ENCODE measurements at places on chromosomes 4 and X.
A peak's percentile ranks its signal among the peaks of the same experiment; 100 is the strongest.

- no peak for DNase-seq
Measured at GRCh38 chr4:85565761-85566480, 91.0 kb downstream of the ARHGAP24 start.

DNA sequence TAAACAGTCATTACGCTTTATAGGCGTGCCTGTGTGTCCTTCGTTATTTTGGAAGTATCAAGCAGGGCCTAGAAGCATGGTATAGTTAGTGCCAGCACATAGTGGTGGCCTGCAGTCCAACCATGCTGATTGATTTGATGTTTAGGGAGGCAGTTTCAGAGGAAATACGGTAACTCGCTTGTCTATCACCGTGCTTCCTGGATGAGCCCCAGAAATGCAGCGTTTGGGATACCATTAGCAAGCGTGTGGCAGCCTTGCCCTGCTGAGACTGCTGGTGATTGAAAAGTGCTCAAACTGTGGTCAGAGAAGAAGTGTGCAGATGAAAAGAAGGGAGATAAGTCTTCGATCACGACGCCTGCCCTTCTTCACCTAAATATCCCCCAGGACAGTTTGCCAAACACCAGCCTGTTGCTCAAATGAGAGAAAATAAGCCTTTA is 158.4 kb downstream of the CHIC2 start:
- peak; percentile 56 for DNase-seq

GRCh38 chr4:1405254-1405635 is 997 bp downstream of the NKX1-1 start:
- no peak for DNase-seq

DNA sequence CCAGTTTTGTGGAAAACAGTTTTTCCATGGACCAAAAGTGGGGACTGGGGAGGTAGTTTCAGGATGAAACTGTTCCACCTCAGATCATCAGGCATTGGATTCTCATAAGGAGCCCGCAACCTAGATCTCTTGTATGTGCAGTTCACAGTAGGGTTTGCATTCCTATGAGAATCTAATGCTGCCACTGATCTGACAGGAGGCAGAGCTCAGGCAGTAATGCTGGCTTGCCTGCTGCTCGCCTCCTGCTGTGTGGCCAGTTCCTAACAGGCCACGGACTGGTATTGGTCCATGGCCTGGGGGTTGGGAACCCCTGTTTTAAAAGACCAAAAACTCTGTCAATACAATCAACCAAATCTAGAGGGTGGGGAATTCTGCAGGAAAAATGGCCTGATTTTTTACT is 100.0 kb upstream of the EOLA2 start:
- DNase-seq = no peak

GRCh38 chr4:83371936-83372335 is 37.3 kb upstream of the HPSE start:
- DNase-seq = no peak

- DNase-seq = peak; percentile 73
Measured at GRCh38 chr4:25703731-25704388, 48.2 kb downstream of the SLC34A2 start.
